ENCODE measurements at places on chromosomes 11 and 22.

DNA sequence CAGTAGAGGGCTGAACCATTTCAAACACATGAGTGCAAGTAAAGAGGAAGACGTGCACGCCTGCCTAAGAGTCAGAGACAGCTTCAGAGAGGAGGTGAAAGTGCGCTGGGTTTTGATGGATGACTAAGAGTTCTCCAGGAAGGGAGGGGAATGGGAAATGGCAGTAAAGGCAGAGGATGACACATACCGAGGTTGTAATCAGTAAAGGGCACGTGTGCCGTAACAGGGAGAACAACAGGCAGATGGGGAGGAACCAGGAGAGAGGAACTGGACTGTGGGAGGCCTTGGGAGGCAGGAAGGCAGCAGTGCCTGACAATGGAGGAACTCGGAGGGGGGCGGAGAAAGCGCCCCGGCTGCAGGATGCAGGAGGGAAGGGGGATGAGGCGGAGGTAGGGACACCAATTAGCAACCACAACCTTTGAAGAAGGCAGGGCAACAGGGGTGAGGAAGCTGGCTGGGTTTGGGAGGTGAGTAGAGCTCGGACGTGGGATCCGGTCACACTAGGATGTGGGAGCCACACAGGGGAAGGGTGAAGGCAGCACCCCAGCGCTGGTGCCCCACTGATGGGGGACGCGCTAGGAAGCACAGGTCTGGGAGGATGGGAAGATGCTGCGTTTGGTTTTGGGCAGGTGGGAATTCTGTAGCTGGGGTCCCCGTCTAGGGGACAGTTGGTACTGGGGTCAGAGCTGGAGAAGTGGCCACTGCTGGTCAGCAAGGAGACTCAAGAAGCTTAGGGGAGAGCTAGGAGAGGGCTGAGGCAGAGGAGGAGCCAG is 67.4 kb downstream of the SCUBE1 start:
- DNase-seq, result no peak

DNA sequence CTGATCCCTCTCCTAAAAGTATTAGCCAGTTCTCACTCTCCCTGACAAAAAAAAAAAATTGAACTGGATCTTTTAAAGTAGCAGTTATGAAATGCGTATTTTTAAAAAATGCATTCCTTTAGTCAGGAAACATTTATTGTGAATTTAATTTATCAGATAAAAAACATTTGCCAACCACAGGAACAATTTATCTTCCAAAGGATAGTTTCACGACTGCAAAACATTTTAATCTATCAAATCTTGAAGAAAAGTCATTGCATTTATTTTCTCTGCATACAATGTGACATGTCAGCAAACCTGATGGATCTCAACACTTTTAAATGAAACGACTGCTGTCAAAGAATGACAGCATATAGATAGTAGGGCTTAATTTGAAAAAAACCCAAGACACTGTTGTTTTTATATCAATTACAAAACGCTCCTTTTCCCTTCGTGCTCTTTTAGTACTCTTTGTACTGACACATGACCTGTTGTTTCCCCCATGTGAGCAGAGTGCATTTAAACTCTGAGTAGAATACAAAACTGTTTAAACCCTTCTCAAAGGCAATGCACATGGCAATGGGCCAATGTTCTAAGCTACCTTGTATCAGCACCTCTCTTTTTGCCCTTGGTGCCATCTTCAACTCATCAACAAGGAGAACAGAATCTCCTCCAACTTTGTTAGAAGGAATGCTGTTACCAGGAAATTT is 107.0 kb downstream of the ATG16L2 start:
- no peak for DNase-seq

- no peak for DNase-seq
These were observed 727.3 kb downstream of the LRRC4C start for GRCh38 chr11:40732132-40732531.

DNA sequence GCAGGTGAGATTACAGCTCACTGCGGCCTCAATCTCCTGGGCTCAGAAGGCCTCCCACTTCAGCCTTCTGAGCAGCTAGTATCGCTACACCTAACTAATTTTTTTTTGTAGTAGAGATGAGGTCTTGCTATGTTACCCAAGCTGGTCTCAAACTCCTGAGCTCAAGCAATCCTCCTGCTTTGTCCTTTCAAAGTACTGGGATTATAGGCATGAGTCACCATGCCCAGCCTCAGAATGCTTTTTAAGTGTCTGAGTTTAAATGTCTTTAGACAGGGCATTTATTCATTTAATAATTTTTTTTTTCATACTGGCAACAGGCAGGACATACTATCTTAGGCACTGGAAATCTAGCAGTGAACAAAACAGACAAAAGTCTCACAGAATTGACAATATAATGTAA is 27.7 kb downstream of the LRP4 start:
- no peak for DNase-seq

GRCh38 chr11:83540112-83540675 is 254.0 kb upstream of the CCDC90B start:
- DNase-seq, result no peak

DNA sequence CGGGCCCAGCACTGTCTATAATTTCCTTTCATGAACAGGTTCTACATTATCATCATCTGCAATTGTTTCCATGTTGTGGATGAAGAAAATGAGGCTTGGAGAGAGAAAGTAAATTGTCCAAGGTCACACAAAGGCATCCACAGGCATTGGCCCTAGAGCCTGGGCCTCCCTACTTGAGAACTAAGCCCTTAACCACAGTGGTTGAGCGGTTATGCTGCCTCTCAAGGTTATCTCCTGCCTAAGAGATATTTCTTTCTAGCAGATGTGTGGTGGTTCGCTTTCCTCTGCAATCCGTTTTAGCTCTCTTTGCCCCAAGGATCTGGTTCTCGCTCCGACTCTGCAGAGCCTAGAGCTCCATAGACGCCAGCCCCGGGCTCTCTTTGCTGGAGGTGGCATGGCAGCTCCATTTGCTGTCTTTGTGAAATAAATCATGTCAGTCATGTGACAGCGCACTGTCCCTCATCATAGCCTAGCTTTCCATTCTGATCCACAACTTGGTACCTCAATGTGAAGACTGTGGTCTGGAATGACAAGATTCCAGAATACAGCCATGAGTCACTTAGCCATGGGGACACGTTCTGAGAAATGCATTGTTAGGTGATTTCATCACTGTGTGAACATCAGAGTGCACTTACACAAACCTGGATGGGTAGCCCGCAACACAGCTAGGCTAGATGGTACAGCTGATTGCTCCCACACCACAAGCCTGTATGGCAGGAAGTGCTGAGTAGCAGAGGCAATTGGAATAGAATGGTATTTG is 27.2 kb downstream of the RPS6KA4 start:
- no peak for DNase-seq

DNA sequence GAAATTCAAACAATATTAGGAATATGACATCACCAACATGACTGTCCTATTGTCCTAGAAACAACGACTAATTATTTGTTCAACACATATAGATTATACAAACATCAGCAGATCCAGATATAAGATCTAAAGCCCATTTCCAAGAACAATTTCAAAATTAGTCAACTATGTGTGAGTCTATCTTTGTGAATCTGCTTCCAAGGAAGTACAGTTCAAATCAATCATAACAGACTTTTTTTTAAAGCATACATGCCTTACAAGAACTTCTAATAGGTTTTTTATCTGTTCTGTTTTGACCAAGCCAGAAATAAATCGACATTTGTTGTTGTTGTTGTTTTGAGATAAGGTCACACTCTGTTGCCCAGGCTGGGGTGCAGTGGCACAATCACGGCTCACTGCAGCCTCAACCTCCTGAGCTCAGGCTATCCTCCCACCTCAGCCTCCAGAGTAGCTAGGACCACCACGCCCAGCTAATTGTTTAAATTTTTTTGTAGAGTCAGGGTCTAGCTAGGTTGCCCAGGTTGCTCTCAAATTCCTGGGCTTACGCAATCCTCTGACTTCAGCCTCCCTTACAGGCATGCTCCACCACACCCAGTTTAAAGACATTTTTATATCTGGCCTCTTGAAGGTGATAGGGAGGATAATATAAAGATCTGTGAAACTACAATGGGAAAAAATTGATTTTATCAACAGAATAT is 54.8 kb downstream of the DENND5A start:
- DNase-seq, result no peak

DNA sequence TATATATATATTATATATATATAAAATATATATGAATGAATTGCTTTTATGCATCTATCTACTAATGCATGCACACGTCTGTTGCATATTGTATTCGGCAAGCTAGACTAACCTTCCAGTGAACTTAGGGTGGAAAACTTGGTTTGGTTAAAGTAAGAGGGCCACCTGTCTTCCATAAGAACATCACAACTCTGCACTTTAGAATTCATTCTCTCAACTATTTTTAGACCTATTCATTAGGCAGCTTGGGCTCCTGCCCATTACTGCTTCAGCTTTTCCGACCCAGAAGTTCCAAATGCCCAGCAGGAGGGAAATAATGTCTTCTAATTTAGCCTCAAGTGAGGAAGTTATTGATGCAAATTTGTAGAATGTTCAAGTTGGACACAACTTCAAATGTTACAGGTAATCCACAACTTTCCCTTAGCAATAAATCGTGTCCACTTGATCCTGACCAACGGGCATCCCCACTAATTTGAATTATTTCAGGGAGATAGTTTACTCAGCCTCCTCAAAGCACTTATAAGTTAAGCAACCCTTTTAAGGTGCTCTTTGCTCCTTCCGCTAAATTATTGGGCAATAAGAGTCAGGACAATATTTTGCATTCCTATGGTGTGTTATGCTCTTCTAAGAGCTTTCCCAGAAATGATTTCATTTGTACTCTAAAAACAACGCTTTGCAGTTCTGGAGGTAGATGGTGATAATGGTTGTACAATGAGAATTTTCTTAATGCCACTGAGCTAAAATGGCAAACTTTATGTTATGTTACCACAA is 132.3 kb downstream of the OPCML start:
- DNase-seq, result no peak

DNA sequence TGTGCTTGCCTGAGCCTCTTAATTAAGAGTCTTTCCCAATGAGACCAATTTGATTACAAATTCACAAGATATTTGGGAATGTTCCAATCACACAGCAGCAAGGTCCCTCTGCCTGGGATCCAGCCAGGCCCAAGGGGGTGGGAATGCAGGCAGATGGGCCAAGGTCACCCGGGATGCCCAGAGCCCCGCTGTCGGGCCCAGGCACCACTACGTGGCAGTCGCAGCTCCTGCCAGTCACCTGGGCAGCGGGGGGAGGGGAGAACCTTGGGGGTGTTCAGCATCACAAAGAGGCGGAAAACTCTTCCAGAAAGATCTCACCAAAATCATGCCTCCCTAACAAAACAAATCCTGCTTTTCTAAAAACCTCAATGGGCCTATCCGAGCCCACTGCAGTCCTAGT is 30.9 kb downstream of the PPM1F start:
- DNase-seq, result no peak
